ENCODE measurements at places on chromosomes 2 and 18.

- no peak for DNase-seq
Measured at GRCh38 chr2:25000503-25001324, 29.0 kb upstream of the DNAJC27 start.

DNA sequence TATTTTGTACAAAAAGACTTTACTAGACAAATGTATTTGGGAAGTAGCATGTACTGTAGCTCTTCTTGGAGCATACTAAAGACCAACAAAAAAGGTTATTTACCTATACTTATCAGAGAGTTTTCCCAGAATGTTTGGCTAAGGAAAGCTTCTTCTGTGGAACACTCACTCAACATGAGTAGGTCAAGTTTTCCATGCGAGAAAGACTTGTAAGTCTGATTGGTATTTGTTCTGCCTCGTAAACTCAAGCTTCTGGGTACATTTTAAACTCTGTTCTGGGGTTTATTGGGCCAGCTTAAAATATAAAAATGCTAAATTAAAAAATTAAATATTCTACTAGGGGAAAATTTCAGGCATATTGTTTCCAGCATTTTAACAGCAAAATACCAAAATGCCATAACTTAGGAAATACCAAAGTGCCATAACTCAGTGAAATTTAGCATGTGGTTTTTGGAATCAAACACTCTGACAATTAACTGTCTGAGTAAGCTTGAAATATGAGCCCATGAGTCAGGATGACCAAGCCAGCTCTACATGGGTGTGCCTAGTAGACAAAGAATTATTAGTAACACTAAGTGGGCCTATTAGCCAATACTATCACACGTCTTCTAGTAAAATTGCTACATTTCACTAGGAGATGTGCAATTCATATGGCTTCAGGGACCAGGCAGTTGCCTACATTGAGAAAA lies 47.3 kb upstream of the SERPINE2 start:
- no peak for DNase-seq

GRCh38 chr2:233801357-233802131 lies 23.4 kb downstream of the MROH2A start:
- DNase-seq = no peak

- no peak for DNase-seq
Measured at GRCh38 chr18:53553030-53553429, 671.4 kb downstream of the MBD2 start.

- no peak for DNase-seq
Measured at GRCh38 chr2:158600155-158600802, 143.5 kb downstream of the PKP4 start.

DNA sequence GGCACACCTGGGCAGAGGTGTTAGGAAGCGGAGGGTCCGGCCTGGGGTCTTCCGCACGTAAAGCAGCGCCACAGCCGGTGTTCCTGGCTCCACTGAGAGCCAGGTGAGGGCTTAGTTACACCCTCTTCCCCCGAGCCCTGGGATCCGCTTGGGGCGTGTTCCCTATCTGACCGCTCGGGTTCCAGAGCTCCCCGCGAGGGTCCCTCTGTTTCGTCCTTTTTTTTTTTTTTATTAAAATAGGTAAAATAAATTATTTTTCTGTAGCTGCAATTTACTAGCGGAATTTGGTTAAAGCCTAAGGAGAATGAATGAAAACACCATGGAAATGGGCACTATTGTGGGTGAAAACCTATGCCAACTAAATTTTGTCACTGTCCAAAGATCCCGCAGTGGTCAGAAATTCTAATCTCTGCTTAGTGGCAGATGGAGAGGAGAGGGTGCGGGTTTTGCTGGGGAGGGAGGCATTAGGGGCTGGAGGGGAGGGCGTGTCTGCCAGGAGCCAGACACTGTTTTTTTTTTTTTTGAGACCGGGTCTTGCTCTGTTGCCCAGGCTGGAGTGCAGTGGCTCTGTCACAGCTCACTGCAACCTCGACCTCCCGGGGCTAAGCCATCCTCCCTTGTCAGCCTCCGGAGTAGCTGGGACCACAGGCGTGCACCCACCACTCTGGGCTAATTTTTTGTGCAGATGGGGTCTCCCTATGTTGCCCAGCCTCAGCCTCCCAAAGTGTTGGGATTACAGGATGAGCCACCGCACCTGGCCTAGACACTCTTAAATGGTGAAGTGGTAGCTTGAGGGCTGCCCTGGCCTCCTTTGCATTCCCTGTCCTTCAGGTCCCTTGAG lies 834 bp downstream of the PDCL3 start:
- DNase-seq = no peak

DNA sequence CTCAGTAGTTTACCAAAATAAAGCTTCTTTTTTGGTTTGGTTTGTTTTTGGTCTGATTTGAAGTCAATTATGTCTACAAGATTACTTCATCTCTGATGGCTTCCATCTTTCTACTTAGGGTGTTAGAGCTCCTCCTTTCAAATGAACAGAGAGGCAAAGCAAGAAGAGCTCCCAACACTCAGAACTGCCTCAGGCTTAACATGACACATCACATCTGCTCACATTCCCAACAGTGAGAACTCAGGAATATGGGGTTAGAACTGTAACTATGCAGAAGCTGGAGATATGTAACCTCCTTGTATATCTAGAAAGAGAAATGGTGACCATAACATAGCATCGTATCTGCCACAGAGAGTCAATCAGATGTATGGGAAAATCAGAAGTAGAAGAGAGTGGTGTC lies 11.4 kb upstream of the LRATD1 start:
- no peak for DNase-seq

DNA sequence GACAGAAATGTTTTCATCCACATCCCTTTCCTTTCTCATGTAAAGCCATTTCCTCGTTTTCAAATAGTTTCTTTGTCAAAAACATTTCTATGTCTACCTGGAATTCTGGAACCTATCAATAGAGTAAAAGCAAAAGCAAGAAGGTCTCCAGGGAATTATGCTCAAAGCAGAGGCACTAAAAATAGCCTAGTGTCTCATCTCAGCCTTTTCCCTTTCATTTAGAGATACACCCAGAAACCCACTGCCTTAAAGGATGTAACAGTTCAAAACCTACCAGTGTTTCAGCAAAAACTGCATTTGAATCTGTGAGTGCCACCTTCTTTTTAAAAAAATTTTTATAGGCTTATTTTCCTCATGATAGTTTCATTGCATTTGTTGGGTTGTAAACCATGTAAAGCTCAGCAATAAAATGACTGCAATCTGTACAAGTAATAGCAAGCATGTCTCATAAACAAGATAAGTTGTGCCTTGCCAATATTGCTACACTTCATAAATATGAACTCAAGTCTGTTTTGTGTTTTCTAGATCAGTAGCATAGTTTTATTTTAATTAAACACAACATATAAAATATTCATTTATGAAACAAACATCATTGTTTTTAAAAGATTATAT lies 927.3 kb upstream of the ACVR2A start:
- no peak for DNase-seq

GRCh38 chr2:70356941-70357683 lies 55.2 kb upstream of the FAM136A start:
- DNase-seq = no peak

DNA sequence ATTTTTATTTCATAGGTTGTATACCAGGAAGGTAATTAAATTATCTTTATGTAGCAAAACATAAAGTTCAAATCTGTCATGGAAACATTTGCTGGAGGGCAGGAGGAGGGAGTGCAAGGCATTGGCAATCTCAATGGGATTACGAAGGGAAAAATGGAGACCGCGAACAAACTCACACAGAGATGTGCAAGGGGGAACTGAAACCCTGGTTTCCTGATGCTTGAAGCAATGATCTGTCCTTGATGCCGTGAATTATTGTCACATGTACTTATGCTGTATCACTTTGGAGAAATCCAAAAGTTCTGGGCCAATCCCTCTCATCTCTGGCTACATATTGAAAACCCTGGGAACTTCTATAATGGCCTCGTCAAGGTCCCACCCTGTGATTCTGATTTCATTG lies 65.0 kb upstream of the MFF start:
- DNase-seq = no peak

DNA sequence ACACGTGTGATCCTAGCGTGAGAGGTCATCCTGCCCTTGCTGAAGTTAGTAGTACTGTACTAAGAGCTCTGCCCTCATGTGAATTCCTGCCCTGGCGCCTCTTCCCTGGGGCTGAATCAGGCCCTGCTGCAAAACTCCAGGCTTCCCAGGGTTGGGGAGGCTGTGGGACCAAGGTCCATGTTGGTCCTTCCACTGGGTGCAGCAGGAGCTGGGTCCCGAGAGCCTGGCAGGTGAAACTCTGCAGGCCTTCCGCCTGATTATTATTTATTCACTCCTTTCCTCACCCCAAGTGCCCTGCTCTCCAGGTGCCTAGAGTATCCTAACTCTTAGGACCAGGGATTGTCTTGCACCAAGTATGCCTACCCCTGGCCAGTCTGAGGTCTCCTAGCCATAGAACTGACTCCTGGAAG lies 5.3 kb upstream of the CNNM3 start:
- no peak for DNase-seq

- DNase-seq = no peak
Measured at GRCh38 chr2:101984656-101985055, 7.1 kb upstream of the IL1R2 start.

GRCh38 chr2:144267239-144267638 lies 252.7 kb downstream of the ZEB2 start:
- no peak for DNase-seq

DNA sequence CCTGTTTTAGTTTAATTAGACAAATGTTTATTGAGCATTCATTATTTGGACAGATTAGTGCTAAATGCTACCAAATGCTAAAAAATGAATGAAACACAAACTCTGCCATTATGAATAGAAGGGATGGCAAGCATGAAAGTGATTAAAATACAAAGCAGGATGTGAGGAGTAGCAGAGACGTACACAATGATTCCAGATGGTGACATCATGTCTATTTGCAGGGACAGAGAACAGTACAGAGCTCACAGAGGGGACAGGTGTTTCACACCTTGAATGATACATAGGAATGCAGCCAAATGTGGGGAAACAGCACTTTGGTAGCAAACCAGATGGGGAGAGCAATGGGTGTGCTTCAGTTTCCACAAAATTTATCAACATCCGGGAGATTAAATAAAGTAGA lies 76.3 kb downstream of the CD226 start:
- DNase-seq = no peak

DNA sequence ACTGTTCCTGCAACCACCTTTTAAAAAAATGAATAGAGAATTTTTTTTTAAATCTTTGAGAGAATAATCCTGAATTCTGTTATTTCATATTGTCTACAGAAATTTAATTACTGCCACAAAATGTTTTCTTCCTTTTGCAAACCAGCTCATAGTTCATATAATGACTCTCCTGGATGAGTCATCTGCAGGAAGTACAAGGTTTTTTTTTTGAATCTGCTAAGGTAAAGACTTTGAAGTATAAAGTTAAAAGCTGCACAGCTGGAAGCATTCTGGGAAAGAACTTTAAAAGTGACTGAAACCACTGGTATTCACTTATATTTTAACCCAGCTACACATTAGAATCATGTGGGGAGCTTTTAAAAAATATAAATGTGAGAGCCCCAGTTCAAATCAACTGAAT lies 25.4 kb downstream of the SESTD1 start:
- no peak for DNase-seq

GRCh38 chr18:3799515-3799914 lies 349.5 kb downstream of the TGIF1 start:
- no peak for DNase-seq

DNA sequence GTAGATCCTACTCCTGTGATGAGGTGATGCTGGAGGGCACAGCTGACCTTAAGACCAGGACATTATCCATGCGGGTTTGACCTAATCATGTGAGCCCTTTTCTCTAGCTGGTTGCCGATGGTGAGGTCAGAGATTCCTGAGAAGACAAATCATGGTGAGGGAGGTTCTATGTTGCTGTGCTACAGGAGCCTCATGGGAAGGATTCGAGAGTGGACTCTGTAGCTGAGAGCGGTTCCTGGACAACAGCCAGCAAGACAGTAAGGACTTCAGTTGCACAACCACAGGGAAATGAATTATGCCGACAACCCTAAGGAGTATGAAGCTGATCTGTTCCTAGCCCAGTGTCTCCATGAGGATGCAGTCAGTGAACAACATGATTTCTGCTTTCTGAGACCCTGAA lies 80.4 kb downstream of the EPB41L3 start:
- DNase-seq = no peak

DNA sequence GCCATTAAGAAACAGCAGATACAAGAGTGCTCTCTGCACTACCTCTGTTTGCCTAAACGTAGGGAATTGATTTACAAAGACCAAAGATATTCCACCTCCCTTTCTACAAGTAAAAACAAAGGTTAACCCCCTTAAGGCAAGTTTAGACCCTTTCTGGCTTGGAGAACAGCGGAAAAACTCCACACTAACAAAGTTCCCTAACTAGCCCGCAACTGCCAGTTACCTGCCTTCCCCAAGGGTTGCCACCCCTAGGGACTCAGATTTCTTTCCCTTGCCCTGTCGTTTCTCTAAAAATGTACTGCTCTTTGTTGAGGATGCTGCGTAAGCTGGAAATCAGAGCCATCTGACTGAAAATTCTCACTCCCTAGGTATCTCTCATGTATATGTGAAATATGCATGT lies 627.5 kb upstream of the SOX11 start:
- DNase-seq = no peak

DNA sequence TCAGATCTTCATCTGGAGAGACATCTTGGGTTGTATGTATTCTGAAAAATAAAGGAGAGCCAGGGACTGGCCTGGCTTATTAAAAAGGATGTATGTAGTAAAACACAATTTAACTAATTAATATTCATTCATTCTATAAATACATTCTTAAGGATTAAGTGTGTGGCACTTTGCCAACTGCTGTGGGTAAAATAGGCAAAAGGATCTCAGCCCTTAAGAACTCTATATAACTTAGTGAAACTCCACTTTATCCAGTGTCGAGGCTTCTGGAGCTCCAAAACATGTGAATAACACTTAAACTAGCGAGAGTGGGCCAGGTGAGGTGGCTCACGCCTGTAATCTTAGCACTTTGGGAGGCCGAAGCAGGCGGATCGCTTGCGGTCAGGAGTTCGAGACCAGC lies 7.7 kb upstream of the STK39 start:
- no peak for DNase-seq

DNA sequence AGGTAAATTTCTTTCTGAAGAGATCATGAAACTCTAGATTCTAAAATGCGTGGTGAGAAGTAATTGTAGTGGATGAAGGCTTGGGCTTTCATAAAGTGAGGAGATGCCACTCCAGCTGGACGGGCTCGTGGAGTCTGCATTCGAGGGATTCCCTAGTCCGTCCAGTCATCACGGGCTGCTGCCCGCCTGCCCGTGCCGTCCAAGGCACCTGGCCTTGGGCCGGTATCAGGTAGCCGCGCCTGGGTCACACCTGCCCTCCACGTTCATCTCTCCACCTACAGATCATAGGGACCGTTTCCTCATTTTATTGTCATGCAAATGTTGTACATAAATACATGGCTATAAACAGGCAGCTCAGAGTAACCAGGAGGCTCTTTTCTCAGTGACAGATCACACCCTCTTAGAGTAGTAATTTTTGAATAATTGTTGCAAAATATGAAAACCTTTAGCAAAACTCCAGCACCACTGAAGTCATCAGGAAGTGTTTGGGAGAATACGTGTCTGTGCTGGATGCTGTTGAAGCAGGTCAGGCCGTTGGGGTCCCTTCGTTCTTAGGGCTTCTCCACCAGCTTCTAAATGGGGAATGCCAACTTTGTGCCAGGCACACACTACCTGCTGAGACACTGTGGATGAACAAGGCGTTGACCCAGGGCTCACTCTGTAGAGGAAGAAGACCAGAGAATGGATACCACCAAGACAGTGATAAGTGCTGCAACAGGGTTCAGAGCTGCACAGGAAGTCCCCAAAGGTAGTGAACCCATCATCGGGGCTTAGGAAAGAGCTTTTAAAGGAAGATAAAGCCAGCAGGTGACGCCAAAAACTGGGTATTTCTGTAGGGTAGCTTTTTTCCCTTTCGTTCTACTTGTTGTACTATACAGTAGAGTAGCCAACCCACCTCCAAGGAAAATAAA lies 112.5 kb downstream of the FAM210A start:
- DNase-seq = no peak

GRCh38 chr2:29749041-29749440 lies 172.3 kb downstream of the ALK start:
- DNase-seq = no peak

Measured in activated naive CD4-positive, alpha-beta T cell treated with anti-CD3 and anti-CD28 coated beads, Interleukin-2, amount 50 U/mL, for 16 hours (primary cell).